ENCODE measurements at places on chromosomes 11 and 22.
A peak's percentile ranks its signal among the peaks of the same experiment; 100 is the strongest.

DNA sequence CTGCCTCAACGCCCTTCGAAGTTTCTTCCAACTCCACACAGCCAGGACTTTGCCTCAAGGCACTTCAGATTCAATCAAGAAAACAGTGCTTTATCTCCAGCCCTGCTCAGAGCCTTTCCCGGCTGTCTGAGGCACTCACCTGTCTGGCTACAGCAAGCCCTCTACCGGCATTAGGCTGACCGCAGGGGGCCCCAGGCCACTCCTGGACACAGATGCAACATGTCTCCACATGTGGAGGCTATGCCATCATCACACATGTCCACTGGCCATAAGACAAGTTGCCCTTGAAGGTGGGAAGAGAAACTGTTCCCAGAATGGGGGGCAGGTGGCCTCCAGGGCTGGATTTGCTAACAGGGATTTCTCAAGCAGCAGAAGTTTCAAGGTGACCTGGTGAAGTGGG is 10.0 kb downstream of the SCUBE1 start:
- no peak for DNase-seq
- H3K27ac ChIP-seq = no peak overlapping the region
- no peak overlapping the region for H3K4me3 ChIP-seq
- peaks cover 2% of the 10 kb centered on the region for H3K36me3 ChIP-seq
- H3K27me3 ChIP-seq = peaks cover 10% of the 10 kb centered on the region

DNA sequence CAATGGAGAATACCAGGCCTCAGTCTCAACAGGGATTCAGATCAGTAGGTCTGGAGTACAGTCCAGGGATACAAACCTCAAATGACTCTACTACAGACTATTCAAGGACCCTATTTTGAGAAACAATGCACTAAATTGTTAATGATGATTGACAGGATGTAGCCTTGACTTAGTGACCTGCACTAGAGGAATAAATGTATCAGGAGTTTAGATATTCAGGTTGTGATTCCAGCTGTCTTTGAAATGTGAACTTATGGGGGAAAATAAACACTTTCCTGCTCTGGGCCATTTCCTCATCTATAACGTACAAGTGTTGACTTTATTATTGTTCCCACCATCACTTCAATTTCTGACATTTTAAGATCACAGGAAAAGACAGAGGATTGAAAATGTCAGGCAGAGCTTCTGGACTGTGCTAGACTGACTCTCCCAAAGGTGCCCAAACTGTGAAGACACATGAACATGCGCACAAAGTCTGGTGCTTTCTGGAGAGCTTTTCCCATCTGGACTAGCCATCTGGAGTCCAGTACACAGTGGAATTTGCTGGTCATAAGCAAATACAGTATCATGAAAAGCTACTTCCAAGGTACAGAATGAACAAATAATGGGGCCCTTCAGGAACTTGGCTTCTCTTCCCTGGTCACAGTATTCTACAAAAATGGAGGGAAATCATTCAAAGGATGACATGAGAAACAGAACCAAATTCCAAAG is 110.4 kb downstream of the USP35 start:
- H3K27me3 ChIP-seq = peaks cover 5% of the 10 kb centered on the region
- peak overlapping the region; percentile 22 for H3K27ac ChIP-seq
- H3K36me3 ChIP-seq = peaks cover 5% of the 10 kb centered on the region
- no peak for DNase-seq
- no peak overlapping the region for H3K4me3 ChIP-seq

DNA sequence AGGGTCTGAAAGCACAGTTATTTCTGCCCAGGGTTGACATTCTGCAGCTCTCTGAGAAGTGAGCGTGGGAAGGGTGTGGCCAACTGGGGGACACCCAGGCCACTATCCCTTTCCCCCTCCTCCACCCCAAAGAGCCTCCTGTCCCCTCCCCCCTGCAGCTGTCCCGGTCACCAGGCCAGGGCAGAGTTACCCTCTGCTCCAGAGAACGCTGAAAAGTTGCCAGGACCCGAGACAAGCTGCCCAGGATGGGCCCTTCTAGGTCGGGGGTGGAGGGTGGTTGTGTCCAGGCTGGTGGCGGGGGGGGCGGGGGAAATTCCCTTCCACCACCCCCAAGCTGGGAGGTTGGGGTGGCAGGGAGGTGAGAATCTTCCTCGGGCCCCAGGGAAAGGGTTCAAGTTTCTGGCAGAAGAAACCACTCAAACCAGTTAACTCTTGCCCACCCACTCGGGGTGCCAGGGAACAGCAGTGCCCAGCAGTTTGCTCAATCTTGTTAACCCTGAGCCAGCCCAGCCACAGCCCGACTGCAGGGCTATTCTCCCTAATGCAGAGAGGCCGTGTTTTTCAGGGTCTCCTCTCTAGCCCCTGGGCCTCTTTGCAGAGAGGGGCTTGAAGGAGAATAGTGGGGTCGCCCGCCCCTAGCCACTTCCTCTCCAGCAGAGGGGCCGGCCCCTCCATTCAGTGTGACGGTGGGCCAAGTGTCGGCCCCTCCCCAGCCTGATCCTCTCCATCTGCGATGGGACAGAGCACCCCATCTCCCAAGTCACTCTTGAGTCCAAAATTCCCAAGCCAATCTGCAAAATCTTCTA is 697 bp downstream of the LGALS1 start:
- H3K27me3 ChIP-seq = peaks cover 5% of the 10 kb centered on the region
- DNase-seq = no peak
- no peaks in the 10 kb centered on the region for H3K36me3 ChIP-seq
- peak overlapping the region; percentile 56 for H3K4me3 ChIP-seq
- peaks cover 10% of the 10 kb centered on the region for H3K4me1 ChIP-seq

DNA sequence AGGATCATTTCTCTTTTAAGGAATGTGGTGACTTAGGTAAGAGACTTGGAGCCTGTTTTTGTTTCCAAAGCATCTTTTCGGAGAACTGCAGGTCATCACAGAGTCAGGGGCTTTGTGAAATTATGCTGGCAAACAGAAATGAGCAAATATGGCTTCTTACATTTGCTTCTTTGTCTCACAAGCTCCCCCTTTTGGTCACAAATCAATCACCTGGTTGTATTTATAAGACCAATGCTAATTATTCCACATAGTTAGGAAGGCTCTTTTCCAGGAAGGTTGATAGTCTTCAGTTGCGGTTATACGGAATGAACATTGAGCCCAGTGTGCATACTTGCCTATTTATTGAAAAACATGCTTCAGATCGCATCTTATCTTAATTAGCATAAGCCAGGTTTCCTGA is 34.6 kb upstream of the CEP126 start:
- no peak overlapping the region for H3K4me3 ChIP-seq
- DNase-seq = no peak
- H3K36me3 ChIP-seq = no peaks in the 10 kb centered on the region

DNA sequence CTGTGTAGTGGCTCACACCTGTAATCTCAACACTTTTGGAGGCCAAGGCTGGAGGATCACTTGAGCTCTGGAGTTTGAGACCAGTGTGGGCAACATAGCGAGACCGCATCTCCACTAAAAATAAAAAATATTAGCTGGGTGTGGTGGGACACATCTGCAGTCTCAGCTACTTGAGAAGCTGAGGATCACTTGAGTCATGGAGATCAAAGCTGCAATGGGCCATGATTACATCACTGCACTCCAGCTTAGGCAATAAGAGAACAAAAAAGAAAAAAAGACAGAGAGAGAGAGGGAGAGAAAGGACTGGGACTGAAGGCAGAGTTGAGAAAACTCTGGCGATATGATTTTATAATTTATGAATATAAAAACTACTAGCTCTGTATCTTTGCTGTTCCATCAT is 473.1 kb downstream of the LRRC4C start:
- peaks cover 3% of the 10 kb centered on the region for H3K27me3 ChIP-seq
- H3K36me3 ChIP-seq = no peaks in the 10 kb centered on the region
- peaks cover 4% of the 10 kb centered on the region for H3K4me1 ChIP-seq
- H3K4me3 ChIP-seq = no peak overlapping the region

GRCh38 chr11:70650075-70650909 is 252.0 kb downstream of the CTTN start:
- H3K27ac ChIP-seq = no peak overlapping the region
- peaks cover 4% of the 10 kb centered on the region for H3K27me3 ChIP-seq
- DNase-seq = peak; percentile 92
- no peak overlapping the region for H3K4me3 ChIP-seq
- peaks cover 17% of the 10 kb centered on the region for H3K4me1 ChIP-seq

DNA sequence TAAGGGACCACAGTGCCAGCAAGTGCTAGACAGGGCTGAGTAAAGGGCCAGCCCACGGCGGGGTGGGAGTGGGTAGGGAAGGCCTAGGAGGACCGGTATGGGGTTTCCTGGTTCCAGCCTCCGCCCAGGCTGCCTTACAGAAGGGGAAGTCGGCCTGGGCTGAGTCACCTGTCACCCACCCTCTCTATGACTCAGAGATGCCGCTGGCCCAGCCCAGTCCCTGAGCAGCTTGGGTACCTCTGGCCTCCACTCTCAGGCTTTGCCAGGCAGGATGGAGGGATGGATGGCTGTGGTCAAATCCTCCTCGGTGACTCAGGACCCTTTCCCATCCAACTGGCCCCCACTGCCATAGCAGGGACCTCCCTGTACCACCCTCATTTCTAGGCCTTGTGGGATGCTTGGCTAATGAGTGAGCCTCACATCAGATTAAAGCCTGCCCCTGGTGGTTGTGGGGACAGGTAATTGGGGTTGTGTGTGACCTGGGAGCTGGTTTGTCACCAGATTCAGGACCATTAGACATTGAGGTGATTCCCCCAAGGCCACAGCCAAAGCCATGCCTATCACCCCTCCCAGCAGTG is 13.9 kb downstream of the SLC35E4 start:
- peaks cover 4% of the 10 kb centered on the region for H3K4me1 ChIP-seq
- H3K36me3 ChIP-seq = no peaks in the 10 kb centered on the region
- H3K4me3 ChIP-seq = no peak overlapping the region
- no peak for DNase-seq
- H3K27me3 ChIP-seq = no peaks in the 10 kb centered on the region

GRCh38 chr22:37381489-37381888 is 45.8 kb downstream of the ELFN2 start:
- H3K36me3 ChIP-seq = no peaks in the 10 kb centered on the region
- no peaks in the 10 kb centered on the region for H3K4me1 ChIP-seq
- peaks cover 9% of the 10 kb centered on the region for H3K27me3 ChIP-seq
- no peak overlapping the region for H3K27ac ChIP-seq
- H3K4me3 ChIP-seq = no peak overlapping the region
- DNase-seq = no peak

DNA sequence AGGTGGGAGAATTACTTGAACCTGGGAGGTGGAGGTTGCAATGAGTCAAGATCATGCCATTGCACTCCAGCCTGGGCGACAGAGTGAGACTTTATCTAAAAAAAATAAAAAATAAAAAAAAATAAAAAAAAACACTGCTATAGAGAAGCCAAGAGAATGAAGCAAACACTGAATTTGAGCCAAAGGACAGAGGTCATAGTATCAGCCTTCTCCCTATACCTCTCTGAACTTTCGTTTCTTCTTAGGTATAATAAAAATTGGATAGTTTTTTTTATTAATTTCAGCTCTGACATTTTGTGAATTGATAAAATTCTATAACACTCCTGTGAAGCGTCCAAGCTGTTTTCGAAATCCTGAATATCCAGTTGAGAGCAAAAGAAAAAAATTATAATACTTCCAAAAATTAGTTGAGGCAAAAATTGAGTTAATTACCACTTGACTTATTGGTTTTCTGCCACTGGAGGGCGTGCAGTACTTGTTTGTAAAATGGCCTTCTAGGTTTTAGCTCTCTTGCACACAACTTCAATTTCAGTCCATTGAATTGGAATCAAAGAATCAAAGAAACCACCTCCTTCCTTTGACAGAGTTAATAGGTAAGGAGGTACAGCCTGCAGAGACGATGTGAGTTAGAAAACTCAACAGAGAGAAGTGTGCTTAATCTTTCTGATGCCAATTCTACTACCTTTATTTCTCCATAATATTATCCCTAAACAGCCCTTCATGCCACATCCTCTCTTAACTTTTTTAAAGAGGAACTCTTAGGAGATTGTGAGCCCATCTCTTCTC is 143.2 kb downstream of the BBOX1 start:
- no peak overlapping the region for H3K4me3 ChIP-seq
- H3K27ac ChIP-seq = no peak overlapping the region
- H3K4me1 ChIP-seq = peaks cover 16% of the 10 kb centered on the region
- peak; percentile 51 for DNase-seq

GRCh38 chr11:104623518-104623917 is 274.7 kb downstream of the CASP12 start:
- no peak overlapping the region for H3K27ac ChIP-seq
- no peak for DNase-seq
- no peak overlapping the region for H3K4me3 ChIP-seq
- peaks cover 3% of the 10 kb centered on the region for H3K4me1 ChIP-seq
- no peaks in the 10 kb centered on the region for H3K36me3 ChIP-seq

GRCh38 chr11:63996512-63996911 is 10.3 kb downstream of the OTUB1 start:
- DNase-seq = no peak
- no peak overlapping the region for H3K4me3 ChIP-seq
- peaks cover 5% of the 10 kb centered on the region for H3K27me3 ChIP-seq
- H3K4me1 ChIP-seq = peaks cover 10% of the 10 kb centered on the region
- H3K27ac ChIP-seq = no peak overlapping the region
- peaks cover 10% of the 10 kb centered on the region for H3K36me3 ChIP-seq

DNA sequence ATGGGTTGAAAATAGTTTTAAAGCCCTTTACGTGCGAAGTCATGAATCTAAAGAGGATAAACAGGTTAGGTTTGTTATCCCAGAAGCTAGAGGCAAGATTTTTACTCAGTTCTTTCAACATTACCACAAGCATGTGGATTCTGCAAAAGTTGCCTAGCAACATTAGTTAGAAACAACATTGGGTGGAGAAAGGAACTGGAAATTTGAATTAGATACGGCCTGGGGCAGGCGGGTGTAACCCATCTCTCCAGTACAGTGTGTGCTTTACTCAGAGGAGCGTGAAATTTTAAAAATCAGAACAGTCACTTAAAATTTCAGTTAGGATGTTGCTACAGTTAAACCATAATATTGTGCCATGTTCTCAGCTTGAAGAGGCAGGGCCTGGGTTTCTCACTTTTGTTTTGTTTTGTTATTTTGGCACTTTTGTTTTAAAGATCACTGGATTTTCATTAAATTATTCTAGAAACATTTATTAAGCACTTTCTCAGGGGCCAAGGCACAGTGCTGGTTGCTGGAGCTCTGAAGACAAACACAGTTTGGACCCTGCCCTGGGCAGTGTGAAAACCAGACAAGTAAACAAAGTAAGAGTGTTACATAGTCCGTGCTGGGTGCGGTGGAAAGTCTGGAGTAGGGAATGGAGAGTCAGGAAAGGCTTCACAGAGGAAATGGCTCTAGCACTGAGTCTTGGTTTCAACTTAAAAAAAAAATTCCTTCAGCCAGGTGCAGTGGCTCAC is 4.4 kb upstream of the WEE1 start:
- H3K4me3 ChIP-seq = peak overlapping the region; percentile 52
- H3K27me3 ChIP-seq = no peaks in the 10 kb centered on the region
- DNase-seq = no peak
- peaks cover 48% of the 10 kb centered on the region for H3K4me1 ChIP-seq
- peak overlapping the region; percentile 91 for H3K27ac ChIP-seq
- no peaks in the 10 kb centered on the region for H3K36me3 ChIP-seq

All from neural crest cell (in vitro differentiated cells).